Fibroblast of skin of left biceps (primary cell): ENCODE measurements at places on chromosomes 2 and 18.

DNA sequence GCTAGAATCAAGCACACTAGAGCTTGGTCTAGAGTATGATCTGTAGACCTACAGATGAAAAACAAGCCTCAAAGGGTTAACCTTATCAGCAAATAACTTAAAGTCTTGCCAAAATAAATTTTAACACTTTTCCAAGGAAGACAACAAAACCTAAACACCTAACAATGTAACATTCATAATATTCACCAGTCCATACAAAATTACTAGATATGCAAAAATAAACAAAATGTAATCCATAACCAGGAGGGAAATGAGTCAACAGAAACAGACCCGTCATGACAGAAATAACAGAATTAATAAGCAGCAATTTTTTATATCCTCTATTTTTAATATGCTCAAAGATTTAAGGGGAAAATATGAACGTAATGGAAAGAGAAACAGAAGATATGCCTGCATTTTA, 36.1 kb downstream of the TRAK2 start:
- DNase-seq, result no peak

DNA sequence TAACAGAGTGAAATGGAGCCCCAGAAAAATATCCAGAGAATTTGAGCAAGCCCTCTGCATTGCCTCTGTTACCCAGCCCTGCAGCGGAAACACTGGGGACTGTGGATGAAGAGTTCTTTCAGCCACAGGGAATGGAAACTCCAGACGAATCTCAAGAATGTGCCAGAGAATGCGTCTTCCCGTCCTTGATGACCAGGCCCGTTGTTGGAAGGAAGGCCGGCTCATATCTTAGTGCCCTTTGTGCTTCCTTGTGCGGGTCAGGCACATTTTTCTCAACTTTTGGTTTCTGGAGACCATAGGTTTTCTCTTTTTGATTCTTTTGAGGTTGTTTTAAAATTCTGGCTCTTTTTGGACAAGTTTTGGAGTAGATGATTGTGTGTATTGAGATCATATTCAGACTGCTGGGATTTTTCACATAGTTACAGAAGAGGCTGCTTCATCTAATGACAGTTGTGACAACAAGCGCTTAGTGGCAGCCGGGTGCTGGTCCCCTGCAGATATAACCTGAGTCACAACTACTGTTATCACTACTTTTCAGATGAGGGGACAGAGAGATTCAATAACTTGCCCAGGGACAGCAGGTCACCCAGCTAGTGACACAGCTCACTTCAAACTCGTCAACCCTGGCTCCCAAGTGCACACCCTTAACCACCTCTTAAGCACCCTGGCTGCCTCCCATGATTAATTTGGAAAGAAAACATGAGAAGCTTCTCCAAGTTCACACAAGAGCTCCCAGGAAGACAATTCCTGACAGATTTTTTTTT, 15.7 kb downstream of the MAL start:
- DNase-seq, result no peak

DNA sequence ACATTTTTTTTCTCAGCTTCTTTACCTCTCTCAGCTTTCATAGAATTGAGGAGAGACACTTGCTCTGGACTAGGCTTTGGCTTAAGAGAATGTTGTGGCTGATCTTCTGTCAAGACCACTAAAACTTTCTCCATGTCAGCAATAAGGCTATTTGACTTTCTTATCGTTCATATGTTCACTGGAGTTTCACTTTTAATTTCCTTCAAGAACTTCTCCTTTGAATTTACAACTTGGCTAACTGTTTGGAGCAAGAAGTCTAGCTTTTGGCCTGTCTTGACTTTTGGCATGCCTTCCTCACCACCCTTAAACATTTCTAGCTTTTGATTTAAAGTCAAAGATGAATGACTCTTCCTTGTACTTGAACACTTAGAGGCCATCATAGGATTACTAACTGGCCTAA, 104.4 kb upstream of the SLC39A10 start:
- no peak for DNase-seq

DNA sequence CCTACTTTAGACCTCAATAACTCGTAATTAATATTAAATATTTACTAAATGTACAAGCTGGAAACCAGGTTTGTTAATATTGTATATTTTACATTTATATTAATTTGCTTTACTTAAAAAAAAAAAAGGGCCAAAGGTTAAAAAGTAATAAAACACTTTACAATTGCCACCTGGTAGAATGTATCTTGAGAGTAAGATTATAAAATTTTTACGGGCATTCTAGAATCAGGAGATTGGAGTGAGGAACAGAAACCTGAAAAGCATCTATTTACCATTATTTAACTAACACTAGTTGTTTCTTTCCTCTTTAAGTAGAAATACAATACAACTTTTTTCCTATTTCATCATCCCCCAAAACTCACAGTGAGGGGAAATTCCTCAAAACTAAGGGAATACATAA, 15.6 kb upstream of the STRN start:
- no peak for DNase-seq

DNA sequence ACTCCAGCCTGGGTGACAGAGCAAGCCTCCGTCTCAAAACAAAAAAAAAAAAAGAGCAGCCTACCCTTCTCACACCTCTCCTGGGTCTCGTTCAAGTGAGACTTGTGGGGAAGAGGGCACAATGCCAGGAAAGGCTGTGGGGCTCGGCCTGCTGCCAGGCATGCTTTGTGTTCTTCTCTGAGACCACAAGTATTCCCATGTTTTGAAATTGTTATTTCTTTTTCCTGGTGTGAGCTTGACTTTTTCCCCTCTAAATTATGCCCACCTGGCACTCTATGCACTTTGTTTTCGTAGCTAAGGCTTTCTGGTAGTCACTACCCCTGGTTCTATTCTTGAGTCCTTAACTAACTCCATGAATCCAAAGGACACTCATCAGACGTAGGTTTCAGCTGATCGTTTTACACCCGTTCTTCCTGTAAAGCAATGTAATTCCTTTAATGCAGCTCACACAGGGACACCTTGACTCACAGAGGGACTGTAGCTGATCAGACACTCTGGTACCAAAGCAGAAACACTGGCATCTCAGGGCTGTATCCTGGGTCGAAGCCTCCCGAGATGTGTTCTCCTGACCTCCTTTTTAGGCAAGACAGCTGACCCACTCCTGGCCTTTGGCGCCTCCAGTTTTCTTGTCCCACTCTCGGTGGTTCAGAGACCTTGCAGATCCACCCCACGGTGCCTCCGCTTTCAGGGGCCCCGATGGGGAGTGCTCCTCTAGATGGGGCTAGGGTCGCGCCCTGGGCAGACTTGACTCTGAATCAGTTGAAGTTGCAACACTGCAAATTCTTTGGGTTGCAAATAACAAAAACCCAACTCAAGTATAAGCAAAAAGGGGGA, 193.3 kb upstream of the AGAP1 start:
- peak; percentile 68 for DNase-seq

GRCh38 chr2:172299741-172300140, 127.6 kb upstream of the ITGA6 start:
- no peak for DNase-seq

GRCh38 chr2:222572751-222573174, 83.1 kb downstream of the FARSB start:
- DNase-seq, result no peak

DNA sequence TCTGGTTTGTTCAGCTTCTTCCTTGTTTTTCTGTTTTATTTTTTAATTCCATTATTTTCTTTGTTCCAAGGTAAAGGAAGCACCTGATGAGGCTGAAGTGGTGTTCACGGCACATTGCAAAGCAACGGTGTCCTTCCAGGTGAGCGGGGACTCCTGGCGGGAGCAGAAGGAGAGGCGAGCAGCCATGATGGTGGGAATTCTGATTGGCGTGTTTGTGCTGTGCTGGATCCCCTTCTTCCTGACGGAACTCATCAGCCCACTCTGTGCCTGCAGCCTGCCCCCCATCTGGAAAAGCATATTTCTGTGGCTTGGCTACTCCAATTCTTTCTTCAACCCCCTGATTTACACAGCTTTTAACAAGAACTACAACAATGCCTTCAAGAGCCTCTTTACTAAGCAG, 88.4 kb downstream of the DDX18 start:
- no peak for DNase-seq

DNA sequence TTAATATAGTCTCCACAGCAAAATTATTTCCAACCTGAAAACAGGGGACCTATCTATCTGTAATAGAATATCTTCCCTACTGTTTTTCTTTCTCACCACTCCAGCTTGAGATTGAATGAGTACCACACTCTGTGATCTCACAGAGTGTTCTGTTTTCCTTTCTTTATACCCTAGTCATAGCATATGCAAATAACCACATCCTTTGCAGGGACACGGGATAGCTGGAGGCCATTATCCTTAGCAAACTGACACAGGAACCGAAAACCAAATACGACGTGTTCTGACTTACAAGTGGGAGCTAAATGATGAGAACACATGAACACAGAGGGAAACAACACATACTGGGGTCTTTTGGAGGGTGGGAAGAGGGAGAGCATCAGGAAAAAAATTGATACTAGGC, 224.7 kb downstream of the SLC8A1 start:
- DNase-seq, result no peak

GRCh38 chr2:201774546-201774945, 6.2 kb downstream of the ALS2 start:
- no peak for DNase-seq

DNA sequence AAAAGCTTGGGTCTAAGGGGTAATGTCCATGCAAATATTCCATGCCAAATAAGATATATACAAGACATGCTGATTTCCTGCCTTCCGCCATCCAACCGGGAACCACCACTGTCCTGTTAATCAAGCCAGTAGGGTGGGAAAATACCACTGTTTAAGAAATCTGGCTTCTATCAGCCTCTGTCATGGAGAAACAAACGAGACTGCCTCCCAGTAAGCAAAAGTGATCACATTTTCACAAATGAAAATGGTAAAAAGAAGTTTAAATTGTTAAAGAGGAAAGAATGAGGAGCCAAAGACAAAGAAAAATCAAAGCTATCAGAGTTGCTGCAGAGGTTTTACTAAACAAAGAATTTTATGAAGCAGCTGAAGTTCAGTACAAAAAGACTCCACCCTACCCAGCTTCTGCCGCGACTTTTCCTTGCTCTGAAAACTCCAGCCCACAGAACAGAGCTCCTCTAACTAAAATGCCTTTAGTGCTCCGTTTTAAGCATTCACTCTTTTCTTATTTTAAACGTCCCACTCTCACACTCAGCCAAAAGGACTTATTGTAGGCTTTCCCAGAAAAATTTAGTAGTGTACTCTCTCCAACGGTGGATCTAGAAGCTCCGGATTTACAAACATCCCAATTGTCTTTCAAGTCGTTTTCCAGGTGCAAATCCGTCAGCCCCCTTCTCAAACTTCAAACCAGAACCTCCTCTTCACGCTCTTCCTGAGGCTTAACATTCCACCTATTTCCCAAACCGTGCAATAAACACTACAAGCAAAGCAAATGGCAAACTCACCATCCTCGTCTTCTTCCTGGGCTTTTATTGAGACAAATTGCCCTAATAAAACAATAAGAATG, 613 bp downstream of the COL5A2 start:
- DNase-seq, result peak; percentile 50

- DNase-seq, result no peak
These were observed 68.6 kb downstream of the CAB39 start for GRCh38 chr2:230781130-230781797.
